ENCODE measurements at places on chromosomes 3 and 15.
A peak's percentile ranks its signal among the peaks of the same experiment; 100 is the strongest.

- DNase-seq = peak; percentile 0
These were observed 145.1 kb upstream of the PLSCR5 start for GRCh38 chr3:146750196-146750595.

DNA sequence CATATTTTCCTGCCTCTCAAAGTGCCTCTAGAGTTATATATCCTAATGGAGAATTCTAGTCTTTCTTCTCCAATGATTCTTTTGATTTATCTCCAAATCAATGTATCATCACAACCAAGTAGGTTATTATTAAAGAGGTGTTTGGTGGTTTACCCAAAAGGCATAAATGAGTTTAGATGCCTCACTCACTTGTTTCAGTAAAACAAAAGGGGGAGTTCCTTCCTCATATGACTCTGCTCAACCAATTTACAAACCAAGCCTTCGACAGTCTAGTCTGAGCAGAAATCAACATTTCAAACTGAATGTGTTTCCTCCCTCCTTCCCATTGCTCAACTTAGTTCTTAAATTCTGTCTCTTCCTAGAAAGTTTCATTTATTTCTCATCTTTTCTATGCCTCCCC lies 116.5 kb downstream of the TNIK start:
- DNase-seq = no peak

- no peak for DNase-seq
These were observed 46.8 kb downstream of the ALDH1L1 start for GRCh38 chr3:126133606-126134005.

DNA sequence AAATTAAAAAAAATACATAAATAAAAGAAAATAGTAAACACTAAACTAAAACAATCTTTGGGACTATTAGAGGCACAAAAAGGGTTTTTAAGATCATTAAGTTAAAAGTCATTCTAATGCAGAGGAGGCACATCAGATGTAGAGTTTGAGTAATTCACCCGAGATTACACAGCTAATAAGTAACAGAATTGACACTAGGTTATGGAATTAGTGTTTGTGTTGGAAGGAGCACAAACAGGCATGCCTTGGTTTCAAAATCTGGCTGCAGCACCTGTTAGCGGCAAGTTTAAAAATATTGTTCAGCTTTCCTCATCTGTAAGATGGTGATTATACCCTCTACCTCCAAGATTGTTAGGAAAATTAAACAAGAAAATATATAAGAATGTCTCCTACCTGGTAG lies 39.0 kb downstream of the RASA2 start:
- DNase-seq = no peak

DNA sequence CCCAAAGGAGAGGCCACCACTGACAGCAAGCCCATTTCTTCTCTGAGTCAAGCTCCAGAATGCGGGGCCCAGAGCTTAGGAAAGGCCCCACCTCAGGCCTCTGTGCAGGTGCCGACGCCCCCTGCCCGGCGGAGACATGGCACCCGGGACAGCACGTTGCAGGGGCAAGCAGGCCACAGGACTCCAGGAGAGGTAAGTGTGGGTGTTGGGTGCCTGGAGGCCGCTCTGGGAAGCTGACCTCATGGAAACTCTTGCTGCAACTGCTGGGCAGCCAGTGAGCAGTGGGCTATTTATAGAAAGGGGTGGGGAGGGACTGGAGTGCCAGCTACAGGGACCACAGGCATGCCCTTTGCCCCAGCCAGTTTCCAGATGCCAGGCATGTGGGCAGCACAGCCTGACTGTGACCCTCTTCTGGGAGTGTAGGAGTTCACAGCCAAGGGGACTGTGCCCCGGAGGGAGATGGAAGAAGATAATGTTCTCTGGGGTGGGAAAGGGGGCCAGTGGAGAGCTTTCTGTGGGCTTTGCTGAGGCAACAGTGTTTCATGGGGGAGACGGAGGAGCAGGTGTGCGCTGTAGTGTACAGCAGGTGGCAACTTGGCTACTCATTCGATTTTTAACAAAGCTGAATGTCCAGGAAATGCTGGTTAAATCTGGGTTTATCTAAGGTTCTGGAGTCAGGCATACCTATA lies 23.7 kb downstream of the ALPK3 start:
- peak; percentile 32 for DNase-seq

GRCh38 chr15:33756961-33757360 lies 211.3 kb upstream of the CHRM5 start:
- no peak for DNase-seq

GRCh38 chr3:152254041-152254440 lies 14.7 kb upstream of the MBNL1 start:
- DNase-seq = no peak

DNA sequence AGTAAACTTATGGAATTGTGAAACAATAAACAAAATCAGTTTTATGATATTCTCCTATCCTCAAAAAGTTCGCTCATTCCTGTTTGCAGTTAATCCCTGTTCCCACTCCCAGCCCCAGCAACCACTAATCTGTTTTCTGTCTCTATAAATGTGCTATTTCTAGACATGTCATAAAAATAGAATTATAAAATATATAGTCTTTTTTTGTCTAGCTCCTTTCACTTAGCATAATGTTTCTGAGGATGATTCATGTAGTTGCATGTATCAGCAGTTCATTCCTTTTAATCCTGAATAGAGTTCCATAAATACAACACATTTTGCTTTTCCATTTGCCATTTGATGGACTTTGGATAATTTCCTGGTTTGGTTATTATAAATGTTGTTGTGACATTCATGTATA lies 140.0 kb downstream of the KCNAB1 start:
- no peak for DNase-seq

DNA sequence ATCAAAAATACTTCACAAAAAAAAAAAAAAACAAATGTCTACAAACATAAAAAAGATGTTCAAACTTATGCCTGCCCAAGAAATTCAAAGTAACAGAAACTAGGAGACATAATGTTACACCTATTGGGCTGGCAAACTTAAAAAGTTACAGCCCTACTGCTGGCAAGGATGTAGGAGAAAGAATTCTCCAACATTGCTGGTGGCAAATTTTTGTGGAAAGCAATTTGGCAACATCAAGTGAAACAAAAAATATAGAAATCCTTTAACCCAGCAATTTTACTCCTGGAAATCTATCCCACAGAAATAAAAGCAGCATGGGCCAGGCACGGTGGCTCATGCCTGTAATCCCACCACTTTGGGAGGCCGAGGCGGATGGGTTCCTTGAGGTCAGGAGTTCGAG lies 73.2 kb downstream of the STAG1 start:
- DNase-seq = no peak

- no peak for DNase-seq
These were observed 126.2 kb downstream of the TIGIT start for GRCh38 chr3:114420072-114420471.

GRCh38 chr3:138786788-138787271 lies 47.9 kb downstream of the PIK3CB start:
- DNase-seq = peak; percentile 50

DNA sequence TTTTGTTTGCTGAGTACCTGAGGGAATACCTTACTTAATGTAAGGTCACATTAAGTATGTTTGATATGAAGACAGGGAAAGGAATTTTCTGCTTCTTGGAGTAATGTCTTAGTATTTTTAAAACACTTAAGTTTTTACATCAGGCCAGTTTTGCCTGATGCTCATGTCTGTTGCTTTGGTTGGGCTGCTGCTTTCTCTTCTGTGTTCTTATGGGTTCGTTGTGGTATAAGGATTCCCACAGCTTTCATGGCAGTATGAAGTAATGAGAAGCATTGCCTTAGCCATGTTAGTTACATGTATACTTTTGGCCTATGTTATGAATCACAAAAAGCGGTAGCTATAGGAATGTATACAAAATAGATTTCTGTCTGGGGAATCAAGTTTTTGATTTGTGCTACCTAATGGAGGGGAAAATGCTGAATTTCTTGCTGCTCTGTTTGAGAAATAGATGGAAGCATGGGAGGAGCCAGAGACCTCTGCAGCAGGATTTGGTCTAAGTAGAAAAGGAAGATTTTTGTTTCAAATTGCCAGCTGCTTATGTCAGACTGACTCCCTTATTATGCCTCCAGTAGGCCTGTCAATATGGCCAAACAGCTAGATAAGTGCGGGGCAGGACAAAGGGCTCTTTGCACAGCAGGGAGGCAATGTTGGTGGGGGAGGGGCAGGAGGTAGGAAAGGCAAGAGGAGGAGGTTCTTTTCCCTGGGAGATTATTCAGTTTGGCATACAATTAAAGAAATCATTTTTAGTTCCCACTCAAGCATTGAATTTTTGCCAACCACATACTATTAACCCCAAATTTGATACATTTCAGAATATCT lies 5.2 kb downstream of the SETD5 start:
- peak; percentile 52 for DNase-seq

- no peak for DNase-seq
These were observed 12.7 kb upstream of the LMCD1 start for GRCh38 chr3:8488877-8489276.

DNA sequence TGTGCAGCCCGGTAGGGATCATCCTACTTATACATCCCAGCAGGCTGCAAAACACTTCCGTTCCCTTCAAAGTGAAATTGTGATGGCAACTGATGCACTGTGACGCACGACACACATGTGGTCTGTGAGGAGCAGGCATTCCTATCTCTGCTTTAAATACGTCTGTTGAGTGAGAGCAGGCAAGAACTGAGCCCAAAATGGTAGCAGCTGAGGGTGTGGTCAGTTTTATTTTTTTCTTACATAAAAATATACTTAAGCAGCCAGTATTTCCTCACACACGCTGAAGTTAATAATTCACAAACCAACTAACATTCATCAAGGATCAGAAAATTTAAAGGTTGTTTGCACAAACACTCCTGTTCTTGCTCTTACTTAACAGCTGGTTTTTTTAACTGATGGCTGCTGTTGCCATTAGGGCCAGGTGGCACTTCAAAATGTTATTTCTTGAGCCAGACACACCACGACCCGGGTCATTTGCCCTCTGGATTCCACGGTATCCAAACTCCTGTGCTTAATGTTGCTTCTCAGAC lies 23.9 kb downstream of the LRIG1 start:
- DNase-seq = no peak

GRCh38 chr3:78839693-78840092 lies 928.1 kb downstream of the ROBO1 start:
- peak; percentile 57 for DNase-seq

- peak; percentile 85 for DNase-seq
These were observed 88.9 kb downstream of the PTPRG start for GRCh38 chr3:61650276-61650675.

- DNase-seq = peak; percentile 93
These were observed 12.4 kb upstream of the NFKBIZ start for GRCh38 chr3:101836652-101837598.

DNA sequence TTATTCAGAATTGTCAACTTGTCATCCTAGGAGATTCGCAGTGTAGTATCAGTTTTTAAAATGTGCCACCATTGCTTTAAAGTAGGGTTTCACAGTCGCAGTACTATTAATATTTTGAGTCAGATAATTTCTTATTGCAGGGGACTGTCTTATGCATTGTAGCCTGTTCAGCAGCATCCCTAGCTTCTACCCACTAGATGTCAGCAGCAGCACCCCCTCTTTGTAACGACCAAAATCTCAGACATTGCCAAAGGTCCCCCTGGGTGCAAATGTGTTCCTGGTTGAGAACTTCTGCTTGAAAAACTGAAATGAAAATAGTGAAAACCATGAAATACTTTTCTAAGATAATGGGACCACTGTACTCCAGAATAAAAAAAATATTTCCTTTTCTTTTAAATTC lies 474.8 kb downstream of the CNTN3 start:
- no peak for DNase-seq

DNA sequence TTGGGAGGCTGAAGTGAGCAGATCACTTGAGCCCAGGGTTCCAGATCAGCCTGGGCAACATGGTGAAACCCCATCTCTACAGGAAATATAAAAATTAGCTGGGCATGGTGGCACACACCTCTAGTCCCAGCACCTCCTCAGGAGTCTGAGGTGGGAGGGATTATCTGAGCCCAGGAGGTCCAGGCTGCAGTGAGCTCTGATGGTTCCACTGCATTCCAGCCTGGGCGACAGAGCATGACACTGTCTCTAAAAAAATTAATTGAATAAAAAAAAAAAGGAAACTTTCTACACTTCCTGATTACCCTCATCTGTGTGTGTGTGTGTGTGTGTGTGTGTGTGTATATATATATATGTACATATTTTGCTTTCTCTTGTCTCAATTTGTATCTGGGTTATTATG lies 31.4 kb downstream of the DIPK2A start:
- no peak for DNase-seq

DNA sequence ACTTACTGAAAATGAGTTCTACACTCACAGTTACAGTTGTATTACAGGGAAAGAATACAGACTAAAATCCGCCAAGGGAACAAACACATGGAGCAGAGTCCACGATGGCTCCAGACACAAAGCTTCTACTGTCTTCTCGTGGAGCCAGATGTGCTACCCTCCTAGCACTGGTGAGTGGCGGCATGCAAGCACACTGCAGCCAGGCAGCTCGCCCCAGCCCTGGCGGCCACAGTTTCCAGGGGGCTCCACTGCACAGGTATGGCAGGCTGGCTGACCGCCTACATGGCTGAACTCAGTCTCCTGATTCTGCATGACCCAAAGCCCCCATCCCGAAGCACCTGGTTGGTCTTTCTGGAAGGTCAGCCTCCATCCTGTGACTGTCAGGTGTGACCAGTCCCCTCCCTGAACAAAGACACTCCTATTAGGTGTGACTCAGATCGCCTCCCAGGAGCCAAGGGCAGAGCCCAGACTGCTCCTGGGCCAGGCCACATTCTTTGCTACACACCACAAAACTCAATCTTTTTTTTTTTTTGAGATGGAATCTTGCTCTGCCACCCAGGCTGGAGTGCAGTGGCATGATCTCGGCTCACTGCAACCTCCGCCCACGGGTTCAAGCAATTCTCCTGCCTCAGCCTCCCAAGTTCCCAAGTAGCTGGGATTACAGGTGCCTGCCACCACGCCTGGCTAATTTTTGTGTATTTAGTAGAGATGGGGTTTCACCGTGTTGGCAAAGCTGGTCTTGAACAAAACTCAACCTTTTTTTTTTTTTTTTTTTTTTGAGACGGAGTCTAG lies 51.5 kb downstream of the CFAP92 start:
- no peak for DNase-seq

- peak; percentile 62 for DNase-seq
These were observed 184.9 kb upstream of the LPP start for GRCh38 chr3:187968883-187969580.

DNA sequence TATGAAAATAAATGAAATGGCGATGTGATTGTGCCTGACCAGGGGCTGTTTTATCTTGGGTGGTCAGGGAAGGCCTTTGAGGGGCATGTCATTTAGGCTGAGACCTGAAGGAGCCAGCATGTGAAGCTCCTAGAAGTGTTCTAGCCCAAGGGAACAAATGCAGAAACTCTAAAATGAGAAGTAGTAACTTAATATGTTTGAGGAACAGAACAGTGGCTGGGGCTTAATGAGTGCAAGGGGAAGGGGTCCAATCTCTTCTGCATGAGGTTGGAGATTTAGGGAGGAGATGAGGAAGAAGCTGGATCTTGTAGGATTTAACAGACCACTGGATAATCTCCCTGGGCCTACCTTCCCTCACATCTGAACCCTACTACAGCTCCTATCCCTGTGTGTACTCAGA lies 110.5 kb downstream of the AKAP13 start:
- no peak for DNase-seq
